C1 segment of cervical spinal cord (tissue), 14 donors: ENCODE measurements at places on chromosomes 2 and 18.

GRCh38 chr18:26335571-26336487 lies 109.6 kb downstream of the TAF4B start:
- no peak for DNase-seq

DNA sequence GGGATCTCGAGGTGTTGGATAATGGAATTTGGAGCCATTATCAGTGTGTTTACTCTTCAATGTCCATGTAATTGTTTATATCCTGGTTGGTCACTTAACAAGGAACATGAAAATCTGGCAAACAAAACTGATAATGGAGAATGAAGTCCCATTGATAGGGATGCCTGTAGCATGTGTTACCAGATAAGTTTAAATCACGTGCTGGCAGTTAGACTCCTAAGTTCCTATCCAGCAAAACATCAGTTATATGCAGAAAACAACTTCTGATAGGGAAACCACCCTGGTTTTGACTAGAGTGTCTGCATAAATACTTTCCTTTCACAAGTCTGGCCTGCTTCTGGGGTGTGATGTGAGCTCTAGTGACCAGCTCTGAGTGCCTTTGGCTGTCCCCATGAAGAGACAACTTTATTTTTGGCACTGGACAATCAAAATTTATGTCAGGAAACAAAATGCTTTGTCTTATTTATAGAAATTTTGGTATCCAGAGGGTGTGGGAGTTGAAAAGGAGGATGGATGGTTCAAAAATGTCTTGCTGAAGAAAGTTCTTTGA lies 82.0 kb downstream of the FHOD3 start:
- no peak for DNase-seq

DNA sequence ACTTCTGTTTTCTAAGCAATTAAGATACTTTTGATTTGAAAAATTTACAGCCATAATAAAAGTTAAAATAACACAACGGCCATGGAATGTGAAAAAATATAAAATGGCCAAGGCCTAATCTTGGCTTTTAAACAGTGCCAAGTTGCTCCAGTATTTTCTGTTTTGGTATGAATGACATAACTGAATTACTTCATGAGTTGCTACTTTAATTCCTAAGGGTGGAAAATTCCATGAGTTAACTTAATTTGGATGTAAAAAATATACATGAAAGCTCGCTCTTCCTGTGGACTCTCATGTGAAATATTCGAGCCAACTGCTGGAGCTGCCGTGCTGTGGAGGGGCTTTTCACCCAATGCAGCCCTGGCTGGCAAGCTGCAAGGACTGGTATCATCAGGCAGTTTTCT lies 286.0 kb upstream of the CCDC68 start:
- no peak for DNase-seq

DNA sequence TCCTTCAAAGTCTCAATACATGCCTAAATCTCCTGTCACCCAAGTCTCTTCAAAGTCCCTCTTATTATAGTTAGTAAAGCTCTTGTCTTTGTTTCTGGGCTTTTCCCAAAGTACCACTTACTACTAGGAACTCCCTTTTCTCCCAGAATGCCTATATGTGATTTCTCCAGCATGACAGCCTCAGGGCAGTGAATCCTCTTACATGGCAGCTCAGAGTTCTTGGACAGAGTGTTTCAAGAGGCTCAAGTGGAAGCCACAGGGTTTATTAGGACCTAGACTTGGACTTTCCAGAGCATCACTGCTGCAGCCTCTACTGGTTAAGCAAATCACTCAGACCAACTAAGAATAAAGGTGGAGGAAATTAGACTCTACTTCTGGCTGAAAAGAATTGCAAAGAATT lies 98.9 kb downstream of the CSRNP3 start:
- no peak for DNase-seq

GRCh38 chr2:236693531-236693930 lies 123.9 kb downstream of the ACKR3 start:
- DNase-seq, result no peak

DNA sequence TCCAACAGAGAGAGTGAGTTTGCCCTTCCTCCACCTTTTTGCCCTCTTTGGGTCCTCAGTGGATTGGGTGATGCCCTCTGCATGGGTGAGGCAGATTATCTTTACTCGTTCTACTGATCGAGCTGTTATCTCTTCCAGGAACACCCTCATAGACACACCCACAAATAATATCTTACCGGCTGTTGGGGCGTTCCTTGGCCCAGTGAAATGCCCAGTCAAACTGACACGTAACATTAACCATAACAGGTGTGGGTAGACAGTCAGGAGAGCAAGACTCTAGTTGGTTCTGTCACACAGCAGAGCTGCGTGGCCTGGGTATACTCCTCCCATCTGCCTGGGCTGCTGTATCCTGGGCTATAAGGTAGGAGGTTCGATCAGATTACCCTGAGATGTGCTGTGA lies 144.1 kb downstream of the AGAP1 start:
- no peak for DNase-seq

- no peak for DNase-seq
Measured at GRCh38 chr2:7272210-7272609, 355.0 kb downstream of the RNF144A start.

DNA sequence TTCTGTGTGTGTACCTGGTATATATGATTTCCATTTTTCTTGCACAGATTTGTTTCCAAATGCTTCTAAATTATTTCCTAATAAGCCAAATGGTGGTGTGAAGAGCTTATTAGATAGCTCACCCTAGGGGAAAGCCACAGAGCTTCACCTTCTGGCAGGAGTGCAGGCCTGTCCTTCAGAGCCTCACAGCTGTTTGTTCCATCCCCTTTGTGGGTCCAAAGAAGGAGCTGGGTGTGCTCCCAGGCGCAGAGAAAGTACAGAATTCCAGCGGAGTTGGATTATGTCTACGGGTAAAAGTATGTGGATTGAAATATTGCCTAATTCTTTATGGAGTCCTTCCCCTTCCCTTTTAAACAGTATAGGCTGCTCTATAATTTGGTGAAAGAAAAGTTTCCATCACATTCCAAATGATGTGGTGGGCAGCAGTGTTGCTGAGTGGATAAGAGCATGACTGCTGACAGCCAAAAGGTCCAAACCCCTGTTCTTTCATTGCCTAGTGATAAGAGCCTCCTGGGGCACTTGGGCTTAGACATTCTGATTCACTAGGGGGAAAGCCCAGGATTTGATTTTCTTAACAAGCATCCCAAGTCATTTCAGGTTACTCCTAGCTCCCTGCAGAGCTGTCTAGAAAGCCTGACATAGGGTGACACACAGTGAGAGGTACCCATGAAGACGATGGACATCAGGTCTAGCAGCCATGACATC lies 86.6 kb downstream of the WDSUB1 start:
- DNase-seq, result no peak

DNA sequence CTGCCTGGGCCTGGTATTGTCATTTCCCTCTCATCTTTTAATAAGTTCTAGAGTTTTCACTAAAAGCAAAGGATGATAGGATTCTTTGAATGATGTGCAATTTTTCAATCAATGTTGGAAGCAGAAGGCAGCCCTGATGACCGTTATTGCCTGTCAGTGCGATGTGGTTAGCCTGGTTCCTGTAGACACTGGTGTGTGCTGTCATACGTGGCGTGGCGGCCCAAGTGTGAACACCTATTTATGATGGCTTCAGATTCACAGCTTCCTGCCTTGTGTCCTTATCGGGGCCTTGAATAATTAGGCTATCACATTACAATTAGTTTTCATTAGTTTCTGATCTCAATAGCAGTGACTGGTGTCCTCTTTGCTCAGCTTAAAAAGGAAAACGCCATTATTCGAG lies 218.5 kb downstream of the TPGS2 start:
- no peak for DNase-seq
